Pulmonary artery endothelial cell (primary cell): ENCODE measurements at places on chromosomes 2 and 18.

DNA sequence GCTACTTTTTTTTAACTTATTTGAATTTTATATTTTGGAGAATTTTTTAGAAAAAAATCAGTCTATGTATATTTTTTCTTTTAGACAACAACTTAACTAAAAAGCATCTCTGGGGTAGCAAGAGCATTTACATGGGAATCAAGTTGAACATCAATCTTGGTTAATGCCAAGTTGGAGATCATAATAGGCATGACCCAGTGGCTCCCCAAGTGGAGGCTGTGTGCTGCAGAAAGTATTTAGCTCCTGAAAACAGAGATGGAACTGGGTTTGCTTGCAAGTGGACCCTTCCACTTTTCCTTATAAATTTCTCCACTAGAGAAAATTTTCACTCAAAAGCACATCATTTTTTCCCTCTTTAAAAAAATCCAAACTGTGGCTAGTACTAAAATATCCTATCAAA, 23.9 kb upstream of the CAVIN2 start:
- DNase-seq = no peak

DNA sequence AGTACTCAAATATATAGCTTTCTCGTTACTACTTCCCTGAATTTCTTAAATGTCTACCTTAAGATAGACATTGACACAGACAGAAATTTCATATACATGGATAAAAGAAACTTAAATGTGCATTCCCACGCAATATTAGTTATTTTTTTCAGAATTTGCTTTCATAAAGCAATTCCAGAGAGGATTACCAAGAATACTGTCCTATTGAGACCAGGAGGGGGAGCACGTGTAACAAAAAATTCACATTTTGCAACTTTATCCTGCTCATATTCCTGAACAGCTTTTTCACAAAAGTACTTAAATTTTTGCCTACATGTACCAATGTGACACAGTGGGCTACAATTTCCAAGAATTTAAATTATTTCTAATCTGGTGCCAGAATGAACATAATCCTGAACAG, 30.7 kb upstream of the ERCC3 start:
- peak; percentile 27 for DNase-seq

DNA sequence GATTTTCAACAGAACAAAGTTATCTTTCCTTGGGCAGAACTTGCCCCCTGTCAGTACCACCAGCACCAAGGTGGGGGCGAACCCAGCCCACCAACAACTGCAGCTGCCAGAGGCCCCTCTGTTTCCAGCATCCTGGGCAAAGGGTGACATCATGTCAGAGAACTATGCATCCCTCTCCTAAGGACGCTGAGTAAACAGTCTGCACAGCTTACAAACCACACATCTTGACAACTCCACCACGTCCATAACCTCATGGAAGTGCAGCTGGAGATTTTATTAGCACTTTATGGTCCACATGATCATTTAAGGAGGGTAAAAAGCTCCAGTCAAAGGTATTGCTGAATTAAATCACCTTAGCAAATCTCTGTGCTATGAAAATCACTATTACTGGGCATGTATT, 40.4 kb downstream of the PIEZO2 start:
- no peak for DNase-seq

- DNase-seq = no peak
These were observed 53.5 kb upstream of the CAPN13 start for GRCh38 chr2:30860726-30861125.

DNA sequence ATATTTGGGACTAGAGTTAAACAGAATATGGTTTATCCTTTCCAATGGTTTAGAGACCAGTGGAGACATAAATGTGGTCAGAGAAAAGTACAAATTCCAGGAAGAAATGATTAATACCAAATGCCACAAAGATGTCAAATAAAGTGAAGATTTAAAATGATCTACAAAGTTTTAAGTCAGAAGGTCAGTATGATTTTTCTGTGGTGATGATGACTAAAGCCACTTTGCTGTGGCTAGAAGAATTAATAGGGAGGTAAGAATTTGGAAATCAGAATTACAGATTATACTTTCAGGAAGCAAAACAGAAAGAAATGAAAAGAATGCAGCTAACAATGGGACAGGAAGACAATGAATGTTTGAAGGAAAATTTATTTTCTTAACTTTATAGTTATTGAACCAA, 91.5 kb upstream of the CDH7 start:
- no peak for DNase-seq

DNA sequence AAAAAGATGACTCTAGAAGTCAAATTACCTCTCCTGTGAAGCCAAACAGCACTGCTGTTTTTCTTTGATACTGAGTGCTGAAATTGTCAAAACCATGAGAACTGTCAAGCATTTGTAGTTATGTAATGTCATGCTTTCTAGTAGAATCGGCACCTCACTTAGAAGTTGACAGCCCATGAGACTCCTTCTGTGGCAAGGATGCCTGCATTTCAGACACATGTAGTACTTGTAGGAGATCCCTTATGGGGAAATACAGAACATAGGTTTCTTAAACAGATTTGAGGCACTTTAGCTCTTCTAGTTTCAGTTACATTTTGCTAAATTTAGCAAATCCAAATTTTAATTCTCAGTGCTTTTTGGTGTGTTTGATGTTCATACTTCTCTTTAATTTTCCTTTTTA, 15.7 kb downstream of the ZNF407 start:
- DNase-seq = no peak

DNA sequence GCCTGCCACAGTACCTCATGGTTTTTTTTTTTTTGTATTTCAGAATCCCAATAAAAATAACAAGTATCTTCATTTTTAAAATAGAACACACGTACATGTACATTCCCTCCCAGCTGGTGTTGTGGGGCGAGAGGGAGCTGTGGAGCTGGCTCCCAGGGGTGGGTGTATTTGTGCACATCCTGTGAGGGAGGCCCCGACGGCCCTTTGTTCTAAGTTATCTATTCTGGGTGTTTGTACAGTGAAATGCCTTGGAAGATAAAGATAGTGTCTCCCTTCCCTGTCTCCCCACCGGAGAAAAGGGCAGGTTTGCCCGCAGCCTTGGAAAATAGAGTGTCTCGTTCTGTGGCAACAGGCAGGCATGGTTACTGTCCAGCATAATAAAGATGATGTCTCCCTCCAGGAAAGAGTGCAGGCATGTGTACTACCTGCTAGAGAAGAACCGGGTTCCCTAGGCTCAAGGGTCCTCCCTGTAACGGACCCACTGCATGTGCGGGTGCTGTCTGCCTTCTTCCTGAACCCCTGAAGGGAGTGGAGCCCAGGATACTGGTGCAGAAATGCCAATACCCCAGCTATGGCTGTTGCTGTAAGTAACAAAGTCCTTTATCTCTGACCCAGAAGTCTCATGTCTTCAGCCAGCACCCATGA, 12.1 kb upstream of the ALLC start:
- DNase-seq = no peak

DNA sequence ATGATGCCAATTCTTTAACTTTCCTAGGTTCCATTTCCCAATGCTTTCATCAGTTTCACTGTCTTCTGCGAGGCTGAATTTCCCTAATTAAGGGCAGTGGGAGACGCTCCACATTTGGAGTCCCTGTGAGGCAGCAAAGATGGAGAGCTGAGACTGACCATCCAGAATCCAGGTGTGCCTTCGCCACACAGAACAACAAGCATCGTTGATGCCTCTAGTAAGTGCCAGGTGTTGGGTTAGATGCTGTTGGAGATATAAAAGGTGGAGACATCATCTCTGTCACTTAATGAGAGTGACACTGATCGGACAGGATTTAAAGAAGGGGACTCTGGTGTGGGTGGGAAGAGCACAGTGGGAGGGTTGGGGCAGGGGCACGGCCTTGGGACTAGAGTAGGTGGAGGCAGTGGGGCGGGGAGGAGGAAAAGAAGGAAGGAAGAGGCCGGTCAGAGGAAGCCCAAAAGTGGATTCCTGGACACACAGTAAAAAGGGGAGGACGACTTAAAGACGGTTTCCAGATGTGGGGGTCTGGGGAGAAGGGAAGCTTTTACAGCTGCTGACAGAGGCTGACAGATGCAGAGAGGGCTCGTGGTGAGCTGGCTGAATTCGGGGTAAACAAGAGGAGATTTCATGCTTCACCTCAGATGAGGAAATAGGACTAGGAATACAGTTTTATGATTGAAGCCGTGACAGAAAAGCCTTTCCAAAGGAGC, 113.0 kb downstream of the BCL2 start:
- no peak for DNase-seq
